Jurkat, Clone E6-1 (cell line): ENCODE measurements at places on chromosomes 16 and 17.
A peak's percentile ranks its signal among the peaks of the same experiment; 100 is the strongest.

DNA sequence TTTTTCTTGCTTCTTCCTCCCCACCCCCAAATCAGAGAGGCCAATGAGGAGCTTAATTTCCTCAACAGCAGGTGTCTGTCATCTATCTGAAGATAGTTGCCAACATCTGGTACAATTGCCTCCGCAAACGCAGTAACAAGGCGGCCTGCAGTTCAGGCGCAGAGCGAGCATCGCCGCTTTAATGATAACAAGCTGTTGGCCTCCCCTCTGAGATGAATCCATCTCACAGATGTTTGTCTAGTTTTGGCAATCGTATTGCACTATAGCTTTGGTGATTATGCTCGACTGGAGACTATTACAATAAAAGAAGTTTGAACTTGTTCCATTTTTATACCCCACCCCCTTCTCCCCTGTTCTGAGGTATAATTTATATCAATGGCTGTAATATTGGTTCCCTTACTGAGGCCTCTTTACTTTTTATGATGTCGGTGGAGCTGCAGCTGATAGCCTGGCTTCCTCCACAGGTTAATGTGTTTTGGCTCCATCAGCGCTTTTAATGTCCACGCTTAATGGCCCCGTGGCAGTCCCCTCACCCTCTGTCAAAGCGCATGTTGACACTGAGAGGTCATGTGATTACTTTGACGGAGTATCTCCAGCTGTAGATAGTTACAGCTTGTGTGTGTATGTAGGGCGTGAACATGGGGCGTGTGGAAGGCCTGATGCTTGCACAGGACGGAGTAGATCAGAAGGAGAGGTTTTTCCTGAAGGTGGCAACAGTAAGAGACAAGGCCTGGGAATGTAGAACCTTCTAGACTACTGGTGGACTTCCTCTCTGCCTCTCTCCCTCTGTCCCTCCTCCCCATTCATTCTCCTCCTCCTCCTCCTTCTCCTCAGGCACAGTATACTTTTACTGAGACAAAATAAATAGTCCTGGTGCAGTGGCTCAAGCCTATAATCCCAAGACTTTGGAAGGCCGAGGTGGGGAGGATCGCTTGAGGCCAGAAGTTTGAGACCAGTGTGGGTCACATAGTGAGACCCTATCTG, 164.7 kb downstream of the MSI2 start:
- DNase-seq, result no peak

DNA sequence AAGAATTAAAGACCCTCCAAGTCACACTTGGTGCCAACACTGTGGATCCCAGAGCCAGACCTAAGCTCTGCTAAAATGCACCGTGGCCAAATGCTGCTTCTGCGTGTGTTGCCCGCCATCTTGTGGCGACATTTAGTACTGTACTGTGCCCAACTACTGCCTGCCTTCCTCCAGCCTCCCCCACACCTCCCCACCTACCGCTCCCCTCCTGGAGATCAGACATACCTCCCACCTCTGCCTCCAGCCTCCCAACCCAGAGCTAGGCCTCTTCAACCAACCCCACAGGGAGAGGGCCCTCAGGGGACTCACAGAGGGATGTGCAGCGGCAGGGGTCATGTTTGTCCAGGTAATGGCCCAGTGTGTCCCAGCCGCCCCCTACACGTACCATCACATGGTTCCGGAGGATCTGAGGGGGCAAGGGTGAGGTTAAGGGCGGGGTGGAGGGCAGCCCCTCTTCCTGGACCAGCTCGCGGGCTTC, 5.5 kb downstream of the GAS2L2 start:
- DNase-seq, result peak; percentile 75

DNA sequence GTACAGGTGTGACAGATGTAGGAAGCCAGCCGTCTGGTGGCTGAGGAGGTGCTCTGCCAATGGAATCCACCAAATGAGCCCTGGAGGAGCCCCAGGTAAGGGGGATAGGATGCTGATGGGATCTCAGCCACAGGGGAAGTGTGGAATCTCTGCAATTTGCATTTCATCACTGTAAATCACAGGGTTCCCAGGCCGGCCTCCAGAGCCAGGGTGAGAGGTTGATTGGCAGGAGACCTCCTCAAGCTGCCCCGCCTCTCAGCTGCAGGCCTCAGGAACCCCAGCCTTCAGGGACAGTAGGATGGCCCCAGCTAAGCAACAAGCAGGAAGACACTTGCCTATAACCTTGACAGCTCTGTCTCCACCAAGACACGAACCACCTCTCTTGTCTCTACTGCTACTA, 39.4 kb downstream of the RTN4RL1 start:
- DNase-seq, result no peak

- no peak for DNase-seq
Measured at GRCh38 chr17:81508639-81509206, 3.9 kb downstream of the ACTG1 start.

- DNase-seq, result no peak
Measured at GRCh38 chr17:35284955-35285354, 42.1 kb downstream of the SLFN5 start.

DNA sequence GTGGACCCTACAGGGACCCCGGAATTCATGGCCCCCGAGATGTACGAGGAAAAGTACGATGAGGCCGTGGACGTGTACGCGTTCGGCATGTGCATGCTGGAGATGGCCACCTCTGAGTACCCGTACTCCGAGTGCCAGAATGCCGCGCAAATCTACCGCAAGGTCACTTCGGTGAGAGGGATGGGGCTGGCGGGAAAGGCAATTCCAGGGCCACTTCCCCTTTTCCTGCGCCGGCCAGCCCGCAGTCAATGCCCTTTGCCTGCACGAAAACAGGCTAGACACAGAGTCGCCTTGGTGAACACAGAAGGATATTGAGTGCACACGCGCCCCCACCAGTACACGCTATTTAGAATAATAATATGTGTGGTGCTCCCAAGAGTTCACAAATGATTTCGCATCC, 4.0 kb downstream of the WNK4 start:
- DNase-seq, result no peak

DNA sequence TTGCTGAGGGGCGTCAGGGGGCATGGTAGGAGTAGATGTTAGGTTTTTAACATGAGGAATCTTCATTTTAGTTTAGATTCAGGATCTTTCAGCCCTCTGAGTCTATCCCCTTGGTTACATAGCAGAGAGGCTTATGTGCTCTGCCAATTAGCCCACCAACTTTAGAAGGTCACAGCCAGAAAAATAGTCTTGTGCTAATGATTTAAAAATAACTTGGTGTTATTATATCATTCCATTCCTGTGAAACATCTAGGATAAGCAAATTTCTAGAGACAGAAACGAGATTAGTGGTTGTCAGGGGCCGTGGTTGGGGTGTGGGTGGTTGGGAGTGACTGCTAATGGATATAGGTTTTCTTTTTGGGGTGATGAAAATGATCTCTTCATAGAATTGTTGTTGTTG, 183.7 kb downstream of the SNX29 start:
- DNase-seq, result no peak

- DNase-seq, result peak; percentile 30
Measured at GRCh38 chr17:1834380-1835149, 4.8 kb downstream of the RPA1 start.

- DNase-seq, result no peak
Measured at GRCh38 chr17:73121506-73121905, 29.0 kb upstream of the SLC39A11 start.

DNA sequence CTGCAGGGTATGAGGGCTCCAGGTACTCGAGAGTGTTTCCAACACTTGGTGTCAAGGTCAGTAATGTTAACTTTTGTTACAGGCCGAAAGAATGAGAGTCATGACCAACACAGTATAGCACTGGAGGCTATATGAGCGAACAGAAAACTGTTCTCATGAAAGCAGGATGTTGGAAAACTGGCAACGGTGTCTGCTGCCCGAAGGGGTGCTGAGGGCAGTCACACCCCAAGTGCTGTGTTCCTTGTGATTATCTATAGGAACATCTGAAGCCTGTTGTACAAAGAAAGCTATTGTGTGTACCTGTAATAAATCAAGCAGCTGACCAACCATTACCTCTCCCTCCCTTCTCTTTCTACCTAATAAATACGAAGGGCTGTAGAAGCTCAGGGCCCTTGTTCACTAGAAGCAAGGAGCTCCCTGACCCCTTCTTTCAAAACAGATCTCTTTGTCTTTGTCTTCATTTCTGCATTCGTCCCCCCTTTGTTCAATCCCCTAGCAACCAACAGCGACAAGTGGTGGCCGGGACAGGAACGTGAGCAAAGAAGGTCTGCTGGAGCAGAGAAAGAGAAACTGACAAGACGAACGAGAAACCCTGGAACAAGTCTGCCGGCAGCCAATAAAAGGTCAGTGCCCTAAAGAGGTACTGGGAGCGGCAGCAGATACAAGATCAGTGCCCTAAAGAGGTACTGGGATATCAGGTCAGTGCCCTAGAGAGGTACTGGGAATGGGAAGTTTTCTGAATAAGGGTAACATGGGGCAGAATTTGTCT, 7.6 kb downstream of the CD300LD start:
- no peak for DNase-seq

GRCh38 chr16:68732741-68733399, 4.2 kb upstream of the CDH1 start:
- DNase-seq, result no peak

DNA sequence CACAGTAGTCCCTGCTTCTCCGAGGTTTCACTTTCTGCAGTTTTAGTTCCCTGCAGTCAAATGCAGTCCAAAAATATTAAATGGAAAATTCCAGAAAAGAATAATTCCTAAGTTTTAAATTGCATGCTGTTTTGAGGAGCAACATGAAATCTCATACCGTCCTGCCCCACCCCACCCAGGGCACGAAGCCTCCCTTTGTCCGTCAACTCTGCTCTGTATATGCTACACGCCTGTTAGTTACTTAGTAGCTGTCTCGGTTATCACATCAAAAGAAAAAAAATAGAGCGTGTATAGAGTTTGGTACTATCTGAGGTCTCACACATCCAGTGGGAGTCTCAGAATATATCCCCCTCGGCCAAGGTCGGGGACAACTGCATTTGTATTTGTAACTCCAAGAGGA, 129.4 kb upstream of the NOL11 start:
- DNase-seq, result no peak

DNA sequence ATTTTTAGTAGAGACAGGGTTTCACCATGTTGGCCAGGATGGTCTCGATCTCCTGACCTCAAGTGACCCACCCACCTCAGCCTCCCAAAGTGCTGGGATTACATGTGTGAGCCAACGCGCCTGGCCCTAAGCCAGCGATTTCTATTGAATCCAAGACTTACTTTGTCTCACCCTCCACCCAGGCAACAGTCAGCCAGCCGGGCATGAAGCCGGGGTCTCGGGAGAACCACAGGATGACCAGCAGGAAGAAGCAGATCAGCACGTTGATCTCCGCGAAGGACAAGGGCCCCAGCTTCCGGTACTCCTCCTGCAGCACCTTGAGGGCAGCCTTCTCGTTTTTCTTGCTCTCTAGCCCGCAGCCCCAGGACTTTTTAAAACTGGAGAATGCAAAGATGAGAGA, 17.6 kb downstream of the SLC13A5 start:
- DNase-seq, result no peak

DNA sequence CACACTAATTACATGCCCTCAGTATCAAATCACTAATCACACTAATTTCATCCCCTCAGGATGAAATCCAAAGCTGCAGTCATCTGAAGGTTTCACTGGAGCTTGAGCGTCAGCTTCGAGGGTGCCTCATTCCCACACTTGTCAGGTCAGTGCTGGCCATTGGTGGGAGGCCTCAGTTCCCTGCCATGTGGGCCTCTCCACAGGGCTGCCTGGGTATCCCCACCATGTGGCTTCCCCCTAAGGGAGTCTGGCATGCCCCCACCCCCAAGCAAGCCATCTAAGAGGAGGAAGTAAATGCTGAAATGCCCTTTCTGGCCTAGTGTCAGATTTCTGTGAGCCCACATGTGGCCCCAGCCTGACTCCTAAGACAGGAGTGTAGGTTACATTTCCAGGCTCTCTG, 78.6 kb upstream of the CDH5 start:
- no peak for DNase-seq

- no peak for DNase-seq
Measured at GRCh38 chr16:79390481-79391051, 210.0 kb downstream of the MAF start.

- peak; percentile 82 for DNase-seq
Measured at GRCh38 chr17:44095647-44096496, 25.3 kb downstream of the G6PC3 start.

DNA sequence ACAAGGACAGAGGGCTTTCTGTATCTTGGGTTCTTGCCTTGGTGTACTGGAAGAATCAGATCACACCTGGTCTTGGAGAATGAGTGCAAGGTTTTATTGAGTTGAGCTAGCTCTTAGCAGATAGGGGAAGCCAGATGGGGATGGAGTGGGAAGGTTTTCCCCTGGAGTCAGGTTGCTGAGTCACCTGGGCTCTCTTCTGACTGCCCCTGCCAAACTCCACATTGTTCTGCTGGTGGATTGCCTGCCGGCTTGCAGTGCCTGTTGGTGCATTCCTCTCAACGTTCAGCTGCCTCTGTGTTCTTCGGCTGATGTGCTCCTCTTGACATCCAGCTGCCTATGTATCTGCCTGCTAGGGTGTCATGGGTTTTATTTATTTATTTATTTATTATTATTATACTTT, 1431.1 kb downstream of the CDH8 start:
- DNase-seq, result no peak

- no peak for DNase-seq
Measured at GRCh38 chr17:79850571-79851460, 11.6 kb upstream of the CBX4 start.

DNA sequence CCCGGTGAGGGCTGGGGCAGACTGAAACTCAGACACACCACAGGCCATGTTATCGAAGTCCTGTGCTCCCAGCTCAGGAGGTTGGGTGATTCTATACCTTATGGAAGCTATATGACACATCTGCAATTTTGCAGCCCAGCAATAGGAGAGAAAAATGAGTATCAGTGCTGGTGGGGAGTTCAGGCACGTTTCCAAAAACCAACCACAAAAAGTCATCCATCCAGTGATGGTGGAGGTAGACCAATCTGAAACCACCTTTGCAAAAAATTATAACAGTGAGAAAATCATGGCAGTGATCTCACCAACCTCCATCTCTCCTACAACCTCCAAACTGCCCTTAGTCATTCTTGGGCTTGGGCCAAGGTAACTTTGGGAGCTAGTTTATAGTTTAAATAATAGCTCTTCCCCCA, 327.9 kb downstream of the SLC39A11 start:
- DNase-seq, result no peak

DNA sequence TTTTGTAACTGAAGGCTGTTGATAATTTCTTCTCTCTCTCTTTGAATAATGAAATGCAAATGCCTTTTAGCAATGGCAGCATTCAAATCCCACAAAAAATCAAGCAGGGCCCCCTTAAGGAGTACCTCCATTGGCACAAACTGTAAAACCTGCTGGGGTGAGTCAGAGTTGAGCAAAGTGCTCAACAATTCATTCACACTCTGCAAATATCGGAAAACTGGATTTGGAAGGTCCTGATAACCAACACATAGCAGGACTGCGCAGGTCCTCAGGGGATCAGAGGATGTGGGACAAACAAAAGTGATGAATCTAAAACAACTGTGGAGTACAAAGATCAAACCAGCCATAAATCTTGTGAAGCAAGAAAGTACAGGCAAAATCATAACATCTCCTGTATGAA, 5.6 kb downstream of the CMTR2 start:
- no peak for DNase-seq
